SJSA1 (cell line): ENCODE measurements at places on chromosomes 12 and 14. TPM values are rescaled to one million over a fixed set of nuclear protein-coding genes. Genes with fewer than 3 reads are reported as not detected.

- DNase-seq, result no peak
Observed at GRCh38 chr14:48826058-48826457, 760.1 kb downstream of the RPS29 start.

GRCh38 chr12:131570596-131570995, 140.3 kb upstream of the SFSWAP start:
- DNase-seq, result no peak

DNA sequence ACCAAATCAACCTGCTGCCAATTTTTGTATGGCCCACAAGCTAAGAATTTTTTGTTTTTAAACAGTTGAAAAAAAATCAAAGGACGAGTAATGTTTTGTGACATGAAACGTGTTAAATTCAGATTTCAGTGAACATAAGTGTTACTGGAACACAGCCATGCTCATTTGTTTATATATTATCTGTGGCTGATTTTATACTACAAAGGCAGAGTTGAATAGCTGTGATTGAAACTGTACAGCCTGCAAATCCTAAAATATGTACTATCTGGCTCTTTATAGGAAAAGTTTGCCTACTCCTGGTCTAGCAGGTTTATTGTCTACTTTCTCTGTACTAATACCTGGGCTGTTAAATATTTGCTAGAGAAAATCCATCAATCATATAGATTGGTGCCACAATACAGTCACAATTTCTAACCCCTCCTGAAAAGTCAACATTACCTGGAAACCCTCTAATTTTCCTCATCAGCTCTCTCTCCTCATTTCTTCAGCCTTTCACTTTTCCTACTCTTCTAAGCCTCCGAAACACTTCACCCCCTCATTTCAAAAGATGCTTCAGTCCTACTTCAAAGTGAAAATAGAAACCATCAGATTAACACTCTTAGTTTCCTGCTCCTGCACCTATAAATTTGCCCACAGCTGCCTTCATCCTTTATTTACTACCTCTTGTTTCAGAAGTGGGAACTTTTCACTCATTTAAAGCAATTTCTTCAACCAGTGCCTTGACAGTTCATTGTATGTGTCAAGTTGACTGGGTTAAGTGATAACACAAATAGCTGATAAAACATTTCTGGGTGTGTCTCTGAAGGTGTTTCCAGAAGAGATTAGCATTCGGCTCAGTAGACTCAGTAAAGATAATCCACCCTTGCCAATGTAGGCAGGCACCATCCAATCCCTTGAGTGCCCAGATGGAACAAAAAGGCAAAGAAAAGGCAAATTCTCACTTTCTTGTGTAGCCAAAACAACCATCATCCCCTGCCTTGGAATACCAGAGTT, 18.0 kb upstream of the C2CD5 start:
- DNase-seq, result no peak

- DNase-seq, result no peak
Observed at GRCh38 chr12:101826766-101827368, 3.9 kb downstream of the GNPTAB start.

- no peak for DNase-seq
Observed at GRCh38 chr14:81018684-81019083, 63.3 kb downstream of the TSHR start.

DNA sequence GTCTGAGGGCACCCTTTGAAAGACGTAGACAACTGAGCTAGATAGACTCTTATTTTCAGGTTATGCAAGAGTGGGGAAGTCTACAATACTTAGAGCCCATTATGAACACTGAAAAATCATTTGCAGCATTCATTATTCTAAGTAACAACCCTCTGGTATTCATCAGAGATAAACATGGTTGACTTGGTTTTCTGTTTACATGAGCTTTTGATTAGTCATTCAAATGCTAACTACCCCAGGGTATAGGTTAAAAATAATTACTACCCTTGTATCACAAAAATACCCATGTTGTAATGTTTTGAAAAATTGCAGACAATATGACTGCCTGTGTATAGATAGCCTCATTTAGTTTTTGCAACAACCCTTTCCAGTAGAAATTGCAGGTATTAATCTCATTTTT, 78.5 kb downstream of the PPFIBP1 start:
- DNase-seq, result no peak

DNA sequence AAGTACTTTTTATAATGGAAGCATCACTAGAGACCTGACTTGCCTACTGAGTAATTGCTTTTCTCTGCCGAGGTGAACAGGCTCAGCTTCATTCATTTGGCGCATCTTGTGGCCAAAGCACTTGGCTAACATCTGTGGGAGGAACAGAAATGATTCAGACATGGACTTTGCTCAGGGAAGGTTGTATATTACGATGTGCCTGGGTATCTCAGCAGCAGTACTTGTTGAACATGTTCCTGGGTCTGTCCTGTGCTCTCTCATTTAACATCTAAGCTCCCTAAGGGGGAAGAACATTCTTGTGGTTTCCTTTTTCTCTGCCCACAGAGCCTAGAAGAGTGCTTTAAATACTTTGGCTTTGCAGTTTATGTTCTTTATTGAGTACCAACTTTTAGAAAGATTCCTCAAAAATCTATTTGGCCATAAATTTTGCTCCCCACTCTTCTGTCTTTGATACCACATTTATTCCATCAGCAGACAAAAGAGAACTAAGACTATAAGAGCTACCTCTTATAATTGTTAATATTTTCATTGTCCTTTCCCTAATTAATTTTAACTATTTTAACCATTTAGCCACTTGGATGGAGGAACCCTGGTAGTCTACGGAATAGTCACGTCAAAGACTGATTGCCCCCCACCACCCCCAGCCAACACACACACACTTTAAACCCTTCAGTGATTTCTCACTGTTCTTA, 101.2 kb upstream of the EGLN3 start:
- no peak for DNase-seq

DNA sequence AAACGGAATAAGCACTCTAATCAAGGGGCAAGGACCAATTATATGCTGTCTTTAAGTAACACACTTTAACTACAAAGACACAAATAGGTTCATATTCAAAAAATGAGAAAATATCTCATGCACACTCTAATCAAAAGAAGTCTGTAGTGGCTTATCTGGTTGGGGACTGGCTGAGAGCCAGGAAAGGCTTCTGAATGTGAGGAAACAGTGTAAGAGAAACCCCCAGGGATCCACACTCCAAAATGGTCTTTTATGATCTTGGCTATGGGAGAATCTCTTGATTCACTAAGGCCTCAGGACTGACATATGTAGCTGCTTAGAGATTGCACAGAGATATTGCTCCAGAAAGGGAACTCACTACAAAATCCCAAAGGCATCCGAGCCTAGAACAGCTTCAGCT, 10.3 kb downstream of the CTSG start:
- DNase-seq, result no peak

The KLRD1 gene
- 0.08 TPM in 1 of 2 replicates, not detected in the other for total RNA-seq

DNA sequence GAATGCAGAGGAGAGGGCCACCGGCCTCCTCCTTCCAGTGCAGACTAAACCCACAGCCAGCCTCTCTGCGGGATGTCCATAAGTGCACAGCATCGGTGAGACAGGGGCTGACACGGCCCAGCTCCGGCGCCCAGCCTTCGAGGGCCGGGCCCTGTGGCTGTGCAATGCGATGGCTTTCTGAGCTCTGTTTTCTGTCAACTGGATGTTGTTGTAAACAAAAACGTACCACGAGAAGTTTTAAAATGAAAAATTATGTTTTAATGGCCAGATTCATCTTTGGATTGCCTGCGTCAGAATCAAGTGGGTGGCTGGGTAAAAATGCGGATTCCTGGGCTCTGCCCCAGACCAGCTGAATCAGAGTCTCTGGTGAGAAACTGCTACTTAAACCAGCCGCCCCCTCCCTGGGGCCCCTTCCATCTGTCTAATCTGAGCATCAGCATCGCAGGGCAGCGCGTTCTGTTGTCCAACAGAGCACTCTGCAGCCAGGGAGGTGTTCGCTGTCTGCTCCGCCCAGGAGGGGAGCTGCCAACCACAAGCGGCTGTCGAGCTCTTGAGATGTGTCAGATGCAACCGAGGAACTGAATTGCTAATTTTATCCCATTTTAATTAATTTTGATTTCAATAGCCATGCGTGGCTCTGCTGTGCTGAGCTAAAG, 133.4 kb downstream of the RFLNA start:
- DNase-seq, result no peak

The DACT1 gene
- 1.7 and 3.2 TPM in 2 replicates for total RNA-seq

DNA sequence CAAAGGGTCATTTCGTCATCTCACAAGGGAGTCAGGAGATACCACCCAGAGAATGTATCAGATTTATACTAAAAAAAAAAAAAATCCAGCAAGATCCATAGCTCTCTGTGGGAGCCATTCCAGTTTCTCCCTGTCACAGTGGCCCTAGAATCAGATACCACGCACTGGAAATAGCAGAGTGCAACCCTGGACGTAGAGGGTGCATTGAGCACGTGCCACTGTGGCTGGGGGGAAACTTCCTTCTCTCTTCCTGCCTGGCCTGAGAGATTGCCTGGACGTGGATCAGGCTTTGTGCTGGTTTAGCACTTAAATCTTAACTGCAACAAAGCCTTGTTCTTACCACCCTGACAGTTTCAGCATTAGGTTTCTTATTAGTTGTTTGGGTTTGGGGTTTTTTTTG, 124.3 kb downstream of the FBXL14 start:
- no peak for DNase-seq

GRCh38 chr14:20667957-20668356, 16.4 kb upstream of the RNASE4 start:
- DNase-seq, result no peak

GRCh38 chr14:63483315-63483714, 59.9 kb downstream of the PPP2R5E start:
- DNase-seq, result no peak

GRCh38 chr12:51471111-51471864, 46.7 kb downstream of the SLC4A8 start:
- DNase-seq, result no peak

GRCh38 chr14:23512156-23512555, 39.4 kb downstream of the ZFHX2 start:
- DNase-seq, result no peak

DNA sequence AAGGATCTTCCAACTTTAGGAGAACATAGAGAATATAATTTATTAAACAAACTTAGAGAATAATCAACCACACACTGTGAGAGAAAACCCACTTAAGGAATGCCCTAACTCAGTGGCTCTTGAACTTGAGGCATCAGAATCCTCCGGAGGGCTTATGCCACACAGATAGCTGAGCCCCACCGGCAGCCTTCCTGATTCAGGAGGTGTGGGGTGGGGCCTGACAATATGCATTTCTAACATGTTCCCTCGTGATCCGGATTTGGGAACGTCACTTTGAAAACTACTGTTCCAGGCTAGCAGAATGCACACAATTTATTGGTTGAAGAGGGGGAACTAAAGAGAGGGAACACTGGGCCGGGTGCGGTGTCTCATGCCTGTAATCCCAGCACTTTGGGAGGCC, 2.0 kb upstream of the SOAT2 start:
- DNase-seq, result no peak

GRCh38 chr12:52751795-52752194, 25.4 kb downstream of the KRT76 start:
- peak; percentile 78 for DNase-seq

The EFS gene
- total RNA-seq, result not detected in 2 replicates

The PEX5 gene
- 18.7 and 24.8 TPM in 2 replicates for total RNA-seq

- DNase-seq, result no peak
Observed at GRCh38 chr12:107514887-107515445, 170.6 kb upstream of the PWP1 start.

- DNase-seq, result peak; percentile 25
Observed at GRCh38 chr12:9797722-9798619, 29.3 kb upstream of the KLRF1 start.

The SLC6A13 gene
- not detected in 2 replicates for total RNA-seq

DNA sequence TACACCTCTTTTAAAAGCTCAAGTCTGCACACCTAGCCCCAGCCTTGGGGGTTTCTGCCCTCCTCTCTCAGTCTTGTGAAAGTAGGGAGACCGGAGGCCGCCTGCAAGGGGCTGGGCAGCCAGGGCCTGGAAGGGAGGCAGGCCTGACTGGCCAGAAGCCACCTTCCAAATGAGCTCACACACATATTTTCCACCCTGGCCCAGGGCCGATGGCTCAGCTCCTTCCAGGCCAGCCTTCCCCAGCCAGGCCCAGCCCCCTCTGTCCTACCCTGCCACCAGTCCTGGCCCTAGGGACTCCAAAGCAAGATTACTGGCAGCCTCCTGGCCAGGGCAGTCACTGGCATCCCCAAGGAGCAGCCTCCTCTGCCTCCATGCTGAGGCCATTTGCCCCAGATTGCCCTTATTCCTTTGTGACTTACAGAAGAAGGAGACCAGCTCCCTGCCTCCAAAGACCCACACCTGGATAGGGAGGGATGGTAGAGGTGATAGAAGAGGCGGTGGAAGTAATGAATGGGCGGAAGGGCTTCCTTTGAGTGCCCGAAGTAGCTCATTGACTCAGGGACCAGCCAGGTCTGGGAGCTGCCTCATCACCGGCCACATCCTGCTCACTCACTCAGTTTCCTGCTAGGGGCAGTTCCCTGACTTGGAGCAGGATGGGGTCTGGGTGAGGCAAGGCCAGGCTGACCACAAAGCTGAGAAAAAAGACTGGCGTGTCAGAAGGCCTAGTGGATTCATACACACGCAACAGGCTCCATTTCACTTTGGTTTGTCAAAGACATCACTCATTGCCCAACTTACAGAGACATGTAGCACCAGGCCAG, 14.8 kb downstream of the MMP14 start:
- peak; percentile 67 for DNase-seq

The LRRC74A gene
- total RNA-seq, result not detected in 2 replicates

DNA sequence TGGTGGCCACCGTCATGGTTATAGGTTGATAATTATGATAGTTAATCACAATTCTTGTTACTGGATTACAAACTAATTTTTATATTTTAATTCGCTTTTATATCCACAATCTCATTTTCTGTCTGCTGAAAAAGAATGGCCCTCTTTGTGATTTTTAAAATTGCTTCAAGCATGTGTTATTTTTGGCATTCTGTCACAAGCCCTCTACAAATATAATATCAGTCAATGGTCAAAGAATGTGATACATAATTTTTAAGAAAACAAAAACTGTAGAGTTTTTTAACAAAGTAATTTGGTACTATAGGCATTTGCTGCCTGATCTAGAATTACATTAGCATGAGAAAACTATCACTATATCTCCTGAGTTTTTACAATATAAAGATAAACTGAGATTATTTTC, 352.0 kb upstream of the TMTC1 start:
- DNase-seq, result no peak

GRCh38 chr12:2289525-2289924, 236.7 kb downstream of the CACNA1C start:
- no peak for DNase-seq

- DNase-seq, result no peak
Observed at GRCh38 chr12:69925291-69925690, 100.3 kb downstream of the MYRFL start.

GRCh38 chr12:6461401-6462233, 8.9 kb downstream of the VAMP1 start:
- DNase-seq, result no peak

GRCh38 chr14:29054119-29054518, 287.5 kb downstream of the FOXG1 start:
- DNase-seq, result no peak

DNA sequence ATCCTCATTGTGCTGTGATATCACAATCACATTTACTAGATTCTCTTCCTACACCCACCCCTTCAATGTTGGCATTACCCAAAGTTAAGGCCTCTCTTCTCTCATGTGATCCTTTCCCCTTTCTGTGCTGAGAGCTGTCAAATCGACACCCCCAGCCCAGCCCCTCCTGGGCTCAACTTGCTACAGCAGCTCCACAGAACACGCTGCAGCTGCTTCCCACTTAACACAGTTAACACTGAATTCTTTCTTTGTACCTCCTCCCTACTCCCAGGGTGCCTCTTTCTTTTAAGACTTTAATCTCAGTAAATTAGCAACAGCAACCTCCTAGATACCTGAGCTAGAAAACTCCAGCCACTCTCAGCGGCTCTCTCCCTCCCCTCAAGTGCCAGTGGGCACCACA, 17.8 kb downstream of the SPTB start:
- no peak for DNase-seq

GRCh38 chr12:116431677-116432300, 127.4 kb upstream of the MAP1LC3B2 start:
- no peak for DNase-seq

The STK38L gene
- 39.4 and 46.4 TPM in 2 replicates for total RNA-seq
